GM03348 (cell line): ENCODE measurements at places on chromosomes 7 and 10.

DNA sequence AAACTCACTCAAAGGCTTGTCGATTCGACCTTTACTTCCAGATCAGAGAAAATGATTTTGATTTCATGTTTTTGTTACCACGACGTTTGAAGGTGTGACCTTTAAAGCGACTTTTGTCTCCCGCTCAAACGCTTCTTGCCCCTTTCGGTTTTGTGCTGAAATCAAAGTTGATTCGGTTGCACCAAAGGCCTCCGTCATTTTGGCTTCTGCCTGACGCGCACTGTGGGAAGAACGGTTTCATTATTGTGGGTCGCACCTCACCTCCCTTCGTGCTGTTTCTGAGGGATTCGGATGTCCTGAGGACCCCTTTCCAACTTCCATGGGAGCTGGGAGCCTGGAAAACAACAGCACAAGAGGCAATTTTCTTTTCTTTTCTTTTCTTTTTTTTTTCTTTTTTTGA, 176.9 kb downstream of the DNAJB6 start:
- DNase-seq = no peak

GRCh38 chr7:92708111-92709042, 118.2 kb upstream of the FAM133B start:
- no peak for DNase-seq

- DNase-seq = no peak
Observed at GRCh38 chr10:108591417-108591816, 1331.9 kb downstream of the XPNPEP1 start.

DNA sequence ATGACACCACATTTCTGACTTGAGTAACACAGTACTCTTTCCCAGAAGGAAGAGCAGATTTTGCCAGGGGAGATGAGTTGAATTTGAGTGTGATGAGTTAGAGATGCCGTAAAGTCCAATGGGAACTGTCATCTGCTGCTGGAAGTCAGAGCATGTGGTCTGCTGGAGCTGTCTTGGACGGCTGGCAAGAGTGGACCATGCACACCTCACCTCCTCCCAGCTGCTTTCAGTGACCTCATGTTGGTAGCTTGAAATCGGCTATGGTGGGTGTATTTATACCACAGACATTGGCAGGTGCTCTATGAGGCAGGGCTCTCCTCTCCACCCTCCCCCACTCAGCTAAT, 82.3 kb downstream of the COL13A1 start:
- no peak for DNase-seq

DNA sequence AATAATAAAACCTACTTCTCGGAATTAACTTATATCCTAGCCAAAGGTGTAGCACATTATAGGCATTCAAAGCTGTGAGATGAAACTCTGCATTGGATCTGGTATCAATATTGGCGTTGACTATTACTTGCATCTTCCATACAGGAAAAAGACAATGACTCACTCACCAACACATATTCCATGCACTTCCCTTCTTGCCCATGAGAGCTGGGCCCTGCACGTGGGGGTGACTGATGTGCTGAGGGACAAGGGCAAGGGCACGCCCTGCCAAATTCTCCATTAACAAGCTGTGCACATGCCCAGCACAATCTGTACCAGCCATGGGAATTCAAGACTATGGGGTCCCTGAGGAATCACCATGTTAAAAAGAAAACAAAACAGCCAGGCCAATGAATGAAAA, 188.1 kb upstream of the PDE1C start:
- no peak for DNase-seq

GRCh38 chr10:112967200-112967599, 17.2 kb downstream of the TCF7L2 start:
- DNase-seq = no peak

- no peak for DNase-seq
Observed at GRCh38 chr7:97959046-97959445, 30.9 kb downstream of the OCM2 start.

GRCh38 chr10:11795101-11795920, 27.8 kb upstream of the PROSER2 start:
- no peak for DNase-seq

DNA sequence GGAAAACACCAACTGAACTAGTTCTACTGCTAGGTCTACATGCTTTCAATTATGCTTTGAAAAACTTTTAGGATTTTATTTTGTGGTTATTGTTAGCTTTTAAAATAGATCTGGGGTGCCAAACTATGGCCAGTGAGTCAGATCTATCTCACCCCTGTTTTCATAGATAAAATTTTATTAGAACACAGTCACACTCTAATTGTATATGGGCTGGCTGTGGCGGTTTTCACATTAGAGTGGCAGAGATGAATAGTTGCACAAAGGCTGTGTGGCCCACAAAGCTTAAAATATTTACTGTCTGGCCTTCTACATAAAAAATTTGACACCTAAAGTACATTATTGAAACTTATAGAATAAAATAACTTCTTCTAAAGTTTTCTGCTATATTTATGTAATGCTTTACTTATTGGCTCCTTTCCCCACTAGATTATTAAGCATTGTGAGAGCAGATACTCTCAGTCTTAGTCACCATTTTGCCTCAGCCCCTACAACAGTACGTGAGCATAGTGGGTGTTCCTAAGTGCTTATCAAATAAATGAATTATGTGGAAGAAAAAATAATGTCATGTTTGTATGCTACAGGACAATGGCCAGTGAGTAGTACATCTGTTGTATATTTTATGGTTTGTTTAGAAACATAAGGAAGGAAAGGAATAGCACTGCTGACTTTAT, 5.4 kb upstream of the SUV39H2 start:
- peak; percentile 53 for DNase-seq

DNA sequence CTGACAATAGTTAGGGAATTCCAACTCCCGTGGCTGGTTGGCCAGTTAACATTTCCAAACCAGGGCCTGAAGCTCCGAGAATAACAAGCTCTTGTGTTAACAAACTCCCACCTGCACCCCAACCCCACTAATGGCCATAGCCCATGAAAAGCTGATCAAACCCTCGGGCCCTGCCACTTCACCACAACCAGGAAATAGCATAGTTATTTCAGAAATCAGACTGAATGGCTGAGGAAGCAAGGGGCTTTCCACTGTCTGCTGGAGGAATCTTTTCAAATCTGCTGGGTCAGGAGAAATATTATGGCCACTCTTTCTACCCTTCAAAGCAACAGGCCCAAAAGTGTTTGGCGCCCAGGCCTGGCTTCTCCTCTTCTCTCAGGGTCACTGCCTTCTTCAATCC, 145.6 kb downstream of the GLCCI1 start:
- no peak for DNase-seq

GRCh38 chr10:54665095-54665494, 135.9 kb downstream of the PCDH15 start:
- no peak for DNase-seq

DNA sequence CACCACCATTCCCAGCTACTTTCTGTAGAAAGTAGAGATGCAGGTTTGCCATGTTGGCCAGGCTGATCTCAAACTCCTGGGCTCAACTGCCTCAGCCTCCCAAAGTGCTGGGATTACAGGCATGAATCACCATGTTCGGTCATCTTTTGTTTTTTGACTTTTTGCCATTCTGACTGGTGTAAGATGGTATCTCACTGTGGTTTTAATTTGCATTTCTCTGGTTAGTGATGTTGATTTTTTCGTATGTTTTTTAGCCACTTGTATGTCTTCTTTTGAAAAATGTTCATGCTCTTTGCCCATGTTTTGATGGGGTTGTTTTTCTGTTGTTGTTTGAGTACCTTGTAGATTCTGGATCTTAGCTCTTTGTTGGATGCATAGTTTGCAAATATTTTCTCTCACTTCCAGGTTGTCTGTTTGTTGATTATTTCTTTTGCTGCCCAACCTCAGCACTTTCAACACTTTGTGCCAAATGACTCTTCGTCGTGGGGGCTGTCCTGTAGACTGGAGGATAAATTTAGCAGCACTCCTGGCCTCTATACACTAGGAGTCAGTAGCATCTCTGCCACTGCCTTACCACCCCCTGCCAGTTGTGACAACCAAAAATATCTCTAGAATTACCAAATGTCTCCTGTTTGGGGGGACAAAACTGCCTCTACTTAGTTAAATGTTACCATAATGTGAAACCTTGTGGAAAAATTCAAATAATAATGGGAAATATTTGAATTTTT, 6.5 kb upstream of the CPED1 start:
- DNase-seq = peak; percentile 16

- peak; percentile 65 for DNase-seq
Observed at GRCh38 chr7:106736508-106737201, 75.7 kb upstream of the CCDC71L start.

GRCh38 chr7:91843831-91844230, 36.7 kb downstream of the MTERF1 start:
- DNase-seq = no peak

DNA sequence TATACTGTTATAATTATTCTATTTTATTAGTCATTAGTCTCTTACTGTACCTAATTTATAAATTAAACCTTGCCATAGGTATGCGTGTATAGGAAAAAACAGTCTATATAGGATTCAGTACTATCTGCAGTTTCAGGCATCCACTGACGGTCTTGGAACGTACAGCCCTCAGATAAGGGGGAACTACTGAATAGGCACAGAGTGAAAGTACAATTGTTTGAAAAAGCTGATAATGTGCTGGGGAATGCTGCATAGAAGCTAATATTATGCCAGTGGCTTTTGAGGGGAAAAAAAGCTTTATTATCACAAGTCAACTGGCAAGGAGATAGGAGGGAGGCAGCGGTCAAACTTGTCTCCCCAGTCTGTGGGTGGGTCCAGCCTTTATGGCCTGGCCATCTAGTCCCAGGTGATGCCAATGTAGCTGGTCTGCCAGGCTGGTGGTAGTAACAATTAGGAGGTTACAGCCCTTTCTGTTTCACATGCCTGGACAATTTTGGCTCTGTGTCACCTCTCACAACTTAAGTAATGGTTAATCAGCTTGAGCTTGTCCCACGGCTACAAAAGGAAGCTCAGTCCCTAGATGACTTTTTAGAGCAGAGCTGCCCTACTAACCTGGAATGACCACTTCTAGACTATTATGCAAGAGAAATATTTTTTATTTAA, 8.3 kb upstream of the FMC1 start:
- no peak for DNase-seq
